GM18507 (cell line): ENCODE measurements at places on chromosomes 6 and 20.

GRCh38 chr6:139962654-139963347 is 588.4 kb upstream of the CITED2 start:
- DNase-seq: no peak

GRCh38 chr6:45441851-45442453 is 64.2 kb upstream of the SUPT3H start:
- no peak for DNase-seq

DNA sequence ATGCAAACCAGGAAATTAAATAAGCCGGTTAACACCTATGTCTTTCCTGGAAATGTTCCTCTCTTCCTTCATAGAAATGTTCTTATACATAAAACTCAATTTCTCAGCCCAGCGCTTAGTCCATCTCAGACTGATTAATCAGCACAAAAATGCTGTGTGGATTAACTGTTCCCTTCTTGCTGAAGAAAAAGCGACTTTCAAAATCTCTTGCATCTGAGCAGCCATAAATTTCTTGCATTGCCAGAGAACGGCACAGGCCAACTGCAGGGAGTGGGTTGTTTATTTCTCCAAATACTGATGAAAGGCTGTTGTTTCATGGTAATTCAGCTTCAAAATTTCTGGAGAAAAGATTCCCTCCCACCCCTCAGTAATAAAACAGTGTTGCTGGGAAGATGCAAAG is 517.6 kb downstream of the BTBD3 start:
- DNase-seq: no peak

GRCh38 chr20:59273739-59274357 is 26.6 kb upstream of the EDN3 start:
- DNase-seq: no peak

GRCh38 chr6:38584731-38585130 is 55.0 kb downstream of the BTBD9 start:
- DNase-seq: no peak

DNA sequence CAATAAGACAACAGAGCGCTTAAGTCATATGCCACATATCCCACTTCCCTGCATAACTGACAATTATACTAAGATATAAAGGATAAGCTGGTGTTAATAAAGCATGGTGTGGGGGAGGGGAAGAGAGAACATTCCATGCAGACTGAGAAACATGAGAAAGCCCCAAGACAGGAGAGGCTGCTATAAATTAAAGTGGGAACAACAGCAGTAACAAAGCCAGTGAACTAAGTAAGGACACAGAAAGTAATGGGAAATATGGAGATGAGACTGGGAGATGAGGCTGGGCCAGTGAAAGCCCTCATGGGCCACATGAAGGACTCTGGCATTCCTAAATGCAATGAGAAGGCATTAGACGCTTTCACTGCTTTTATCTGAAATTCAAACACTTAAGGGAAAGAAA is 41.3 kb downstream of the SESN1 start:
- no peak for DNase-seq

DNA sequence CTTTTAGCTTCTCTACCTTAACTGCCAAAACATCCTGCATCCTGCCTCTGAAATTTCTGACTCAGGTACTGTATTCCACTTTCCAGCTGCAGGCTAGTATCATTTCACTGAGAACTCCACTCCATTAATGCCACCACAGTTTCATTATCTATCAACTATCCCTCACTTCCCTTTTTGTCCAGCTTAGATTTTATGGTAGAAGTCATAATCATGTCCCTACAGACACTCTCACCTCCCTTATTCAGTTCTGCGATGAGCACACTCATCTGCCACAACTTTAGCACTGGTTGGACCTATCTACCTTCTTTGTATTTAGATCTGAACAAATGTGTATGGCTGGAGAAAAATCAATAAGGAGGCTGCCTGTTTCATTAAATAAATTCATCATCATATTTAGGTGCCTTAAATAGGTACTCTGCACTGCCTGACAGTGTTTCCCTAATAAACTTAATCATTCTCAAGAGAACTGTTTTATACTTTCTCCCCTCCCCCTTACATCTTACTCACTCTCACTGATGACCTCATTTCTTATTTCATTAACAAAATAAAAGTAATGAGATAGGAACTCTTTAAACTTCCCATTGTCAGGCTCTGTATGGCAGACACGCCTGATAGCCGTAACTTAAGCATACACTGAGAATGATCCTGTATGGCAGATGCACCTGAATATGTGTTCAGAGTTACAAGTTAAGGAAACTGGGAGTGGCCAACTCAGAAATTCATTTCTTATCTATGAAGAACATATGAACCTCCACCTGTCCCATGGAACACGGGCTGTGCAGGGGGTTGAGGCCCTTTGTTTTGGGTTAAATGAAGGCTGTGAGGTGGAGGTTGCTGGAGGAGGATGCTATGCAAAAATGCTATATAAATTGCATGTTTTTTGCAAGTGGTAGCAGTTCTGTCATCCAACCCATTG is 95.3 kb upstream of the MAN1A1 start:
- no peak for DNase-seq

DNA sequence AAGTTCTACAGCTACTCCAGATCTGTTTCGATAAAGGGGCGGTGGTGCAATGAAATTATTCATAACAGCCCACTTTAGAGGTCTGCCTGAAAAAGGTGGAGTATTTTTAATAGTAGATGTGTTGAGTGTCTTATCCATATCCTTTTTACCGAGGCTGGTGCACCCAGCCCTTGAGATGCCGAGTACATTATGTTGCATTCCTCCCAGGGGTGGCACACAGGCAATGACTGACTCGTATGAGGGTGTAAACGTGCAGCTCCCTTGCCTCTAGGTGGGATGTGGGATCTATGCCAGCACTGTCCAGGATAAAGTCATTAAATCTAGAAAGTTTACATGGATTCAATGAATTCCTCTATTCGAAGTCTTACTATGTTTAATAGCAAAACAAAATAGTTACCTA is 355.6 kb downstream of the PLCB1 start:
- no peak for DNase-seq

DNA sequence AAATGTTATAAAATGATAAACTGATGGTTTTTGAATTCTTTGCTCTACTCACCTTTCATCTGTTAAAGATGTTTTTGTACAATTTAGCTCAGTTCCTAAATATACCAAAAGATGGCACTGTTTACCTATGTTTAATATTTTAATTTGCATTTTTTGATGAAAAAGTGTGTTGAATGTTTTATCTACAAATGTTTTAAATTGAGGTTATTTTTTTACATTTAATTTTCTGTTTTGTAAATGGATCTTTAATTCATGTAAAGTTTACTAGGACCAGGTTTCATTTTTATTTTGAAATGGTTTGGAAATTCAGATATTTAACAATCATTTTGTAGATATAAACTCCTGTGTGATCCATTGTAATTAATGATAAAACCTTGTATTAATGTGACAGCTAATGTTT is 30.0 kb downstream of the CDKAL1 start:
- no peak for DNase-seq
